ENCODE measurements at places on chromosomes 7 and 10.

GRCh38 chr10:58440484-58440883, 55.3 kb downstream of the TFAM start:
- DNase-seq, result no peak

GRCh38 chr10:101041252-101041761, 10.3 kb downstream of the SFXN3 start:
- DNase-seq, result peak; percentile 95

DNA sequence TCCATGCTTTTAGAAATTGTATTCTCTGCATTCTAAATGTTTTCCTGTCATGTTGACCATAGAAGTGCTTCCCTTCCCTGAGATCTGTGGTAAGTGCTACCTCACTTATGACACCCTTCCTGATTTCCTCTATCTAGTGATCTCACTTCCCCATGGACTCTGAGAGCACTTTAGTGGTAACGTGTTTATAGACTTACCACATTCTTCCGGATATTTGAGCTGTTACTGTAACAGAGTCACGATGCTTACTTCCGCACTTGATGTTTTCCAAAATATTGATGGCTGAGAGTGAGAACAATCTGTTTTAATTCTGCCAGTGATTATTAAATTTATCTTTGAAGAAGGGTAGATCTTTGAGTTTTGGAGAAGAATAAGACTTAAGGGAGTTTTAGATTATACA, 60.1 kb upstream of the NAMPT start:
- no peak for DNase-seq

- peak; percentile 27 for DNase-seq
Measured at GRCh38 chr7:112669306-112669705, 120.9 kb downstream of the TMEM168 start.

DNA sequence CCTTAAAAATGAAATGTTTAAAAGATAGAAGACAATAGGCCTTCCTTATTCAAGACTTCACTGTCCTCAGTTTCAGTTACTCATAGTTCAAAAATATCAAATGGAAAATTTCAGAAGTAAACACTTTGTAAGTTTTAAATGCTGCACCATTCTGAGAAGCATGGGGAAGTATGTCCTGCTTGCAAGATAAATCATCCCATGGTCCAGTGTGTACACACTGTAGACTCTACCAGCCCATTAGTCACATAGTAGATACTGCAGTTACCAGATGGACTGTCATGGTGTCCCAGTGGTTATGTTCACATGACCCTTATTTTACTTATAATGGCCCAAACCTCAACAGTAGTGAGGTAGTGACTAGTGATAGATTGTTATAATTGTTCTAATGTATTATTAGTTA, 69.5 kb downstream of the PTPN12 start:
- no peak for DNase-seq

All from osteoblast (primary cell).